Cerebellar cortex (tissue), 1 donor: ENCODE measurements at places on chromosomes 7 and 10.

DNA sequence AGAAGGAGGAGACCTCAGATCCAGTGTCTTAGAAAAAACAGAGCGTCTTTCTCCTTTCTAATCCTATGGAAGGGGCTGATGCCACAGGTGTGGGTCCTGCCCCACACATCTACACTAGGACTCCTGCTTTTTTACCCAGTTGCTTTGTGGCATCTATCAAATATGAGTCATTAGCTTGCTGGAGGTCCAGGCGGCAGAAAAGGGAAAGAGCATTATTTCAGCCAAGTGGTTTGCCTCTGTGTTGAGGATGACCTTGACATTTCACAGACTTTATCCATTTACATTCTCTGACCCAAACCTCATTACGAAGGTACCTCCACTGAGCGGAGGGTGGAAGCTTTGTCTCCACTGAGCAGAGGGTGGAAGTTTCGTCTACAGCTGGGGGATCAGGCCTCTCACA lies 308.4 kb upstream of the KLF6 start:
- no peak for DNase-seq

- DNase-seq = no peak
Observed at GRCh38 chr10:105188737-105189462, 547.8 kb downstream of the SORCS3 start.

DNA sequence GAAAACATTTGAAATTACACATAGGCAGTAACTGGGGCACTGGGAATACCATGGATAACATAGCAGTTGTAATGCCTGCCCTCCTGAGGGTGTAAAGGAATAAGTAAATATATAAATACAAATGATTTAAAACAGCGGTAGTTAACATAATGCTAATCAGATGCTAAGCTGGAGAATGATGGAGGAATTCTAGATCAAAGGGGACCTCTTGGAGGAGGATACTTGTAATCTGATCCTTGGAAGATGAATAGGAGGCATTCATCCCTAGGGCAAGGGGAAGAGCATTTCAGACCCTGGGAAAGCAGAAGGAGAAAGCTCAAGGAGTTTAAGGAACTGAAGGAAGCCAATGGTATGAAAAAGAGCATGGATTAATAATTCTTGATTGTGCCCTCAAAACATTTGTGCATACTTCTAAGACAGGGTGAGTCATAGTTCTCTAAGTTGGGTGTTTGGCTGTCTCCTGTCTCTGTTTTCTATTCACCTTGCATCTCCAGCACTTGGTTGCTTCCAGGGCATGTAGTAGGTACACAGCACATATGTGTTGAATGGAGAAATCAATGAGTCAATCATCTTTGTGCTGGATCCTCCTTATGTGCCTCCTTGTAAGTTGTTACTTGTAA lies 54.8 kb upstream of the PLPP4 start:
- DNase-seq = no peak

GRCh38 chr10:85611746-85612377 lies 754.7 kb downstream of the GRID1 start:
- no peak for DNase-seq

GRCh38 chr7:42720991-42721796 lies 190.7 kb downstream of the C7orf25 start:
- DNase-seq = no peak

GRCh38 chr7:143229054-143229790 lies 7.4 kb downstream of the TAS2R40 start:
- DNase-seq = no peak

DNA sequence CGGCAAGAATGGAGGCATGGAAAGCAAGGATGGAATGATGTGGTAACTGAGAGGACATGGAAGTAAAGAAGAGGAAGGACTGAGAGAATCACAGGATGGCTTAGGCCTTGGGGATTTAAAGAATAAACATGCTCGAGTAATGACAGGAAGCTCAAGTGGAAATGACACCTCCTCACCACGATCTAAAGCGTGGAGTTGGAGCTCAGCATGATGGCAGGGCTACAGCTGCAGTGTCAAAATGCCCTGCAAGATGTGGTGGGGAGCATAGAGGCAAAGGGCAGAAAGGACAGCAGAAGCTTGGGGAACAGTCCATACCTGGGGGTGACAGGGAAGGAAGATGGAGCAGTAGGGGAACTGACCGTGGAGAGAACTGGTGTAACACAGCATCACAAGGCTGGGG lies 229.5 kb upstream of the PLXNA4 start:
- DNase-seq = no peak

DNA sequence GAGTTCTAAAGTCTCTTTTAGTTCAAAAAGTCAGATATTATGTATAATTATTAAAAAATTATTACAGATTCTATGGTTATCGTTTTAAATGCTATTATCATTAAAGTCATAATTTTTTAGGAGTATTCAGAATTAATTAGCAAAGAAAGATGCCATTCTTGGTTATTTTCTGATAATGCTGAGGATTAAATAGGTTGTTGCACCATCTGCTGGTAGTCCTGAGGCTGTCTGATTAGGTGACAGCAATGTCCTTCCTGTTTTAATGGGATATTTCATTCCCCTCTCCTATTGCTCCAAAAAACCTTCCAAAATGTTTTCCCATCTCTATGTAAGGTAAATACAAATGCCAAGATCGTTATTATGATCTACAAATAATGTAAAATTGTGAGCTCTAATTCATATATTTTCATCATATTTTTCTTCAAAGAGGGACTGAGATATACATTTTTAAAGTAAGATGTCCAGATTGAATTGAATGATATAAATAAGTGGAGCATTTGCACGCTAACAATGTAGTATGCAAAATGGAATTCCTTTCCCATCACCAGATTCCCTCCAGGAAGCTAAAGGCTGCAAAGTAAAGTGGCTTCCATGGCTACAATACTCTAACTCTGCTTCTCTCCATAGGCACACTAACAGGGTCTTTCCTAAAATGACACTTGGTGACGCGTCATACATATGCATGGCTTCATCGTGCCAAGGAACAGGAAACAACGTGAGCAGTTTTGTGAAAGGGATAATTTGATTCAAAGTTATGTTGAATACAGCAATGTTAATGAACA lies 58.8 kb upstream of the AKR1E2 start:
- DNase-seq = peak; percentile 35

DNA sequence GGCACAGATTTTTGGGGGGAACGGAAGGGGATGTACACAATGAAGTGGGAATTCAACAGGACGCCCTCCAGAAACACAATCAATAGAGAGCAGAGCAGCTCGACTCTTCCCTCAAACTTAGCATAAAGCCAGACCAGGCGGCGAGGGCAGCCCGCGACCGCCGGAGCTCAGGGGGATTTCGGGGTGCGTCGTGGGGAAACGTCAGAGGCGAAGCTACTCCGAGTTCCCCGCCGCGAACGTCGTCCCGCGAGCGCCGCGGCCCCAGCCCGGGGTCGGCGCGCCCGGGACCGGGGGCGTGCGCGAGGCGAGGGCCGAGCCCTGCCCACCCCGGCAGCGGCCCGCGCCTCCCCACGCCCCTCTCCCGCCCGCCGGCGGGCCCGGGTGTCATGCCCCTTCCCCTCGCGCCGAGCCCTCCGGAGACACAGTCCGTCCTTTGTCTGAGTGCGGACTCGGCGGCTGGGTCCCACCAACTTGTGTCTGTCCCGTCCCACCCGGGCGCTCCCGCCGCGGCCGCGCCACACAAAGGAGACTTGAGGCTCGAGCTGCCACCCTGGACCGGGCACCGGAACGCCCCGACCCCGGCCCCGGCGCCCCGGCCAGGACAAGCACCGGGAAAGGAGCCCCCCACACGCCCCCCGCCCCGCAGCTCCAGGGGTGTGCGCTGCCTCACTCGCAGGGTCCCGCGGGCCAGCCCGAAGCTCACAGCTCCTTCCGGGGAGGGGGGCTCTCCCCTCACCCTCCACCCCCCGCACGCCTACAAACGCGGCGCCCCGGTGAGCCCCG lies 634 bp downstream of the EZH2 start:
- DNase-seq = peak; percentile 9

GRCh38 chr7:118039963-118040489 lies 143.9 kb upstream of the LSM8 start:
- DNase-seq = no peak

GRCh38 chr7:116525298-116525912 lies 569 bp downstream of the CAV1 start:
- DNase-seq = no peak

DNA sequence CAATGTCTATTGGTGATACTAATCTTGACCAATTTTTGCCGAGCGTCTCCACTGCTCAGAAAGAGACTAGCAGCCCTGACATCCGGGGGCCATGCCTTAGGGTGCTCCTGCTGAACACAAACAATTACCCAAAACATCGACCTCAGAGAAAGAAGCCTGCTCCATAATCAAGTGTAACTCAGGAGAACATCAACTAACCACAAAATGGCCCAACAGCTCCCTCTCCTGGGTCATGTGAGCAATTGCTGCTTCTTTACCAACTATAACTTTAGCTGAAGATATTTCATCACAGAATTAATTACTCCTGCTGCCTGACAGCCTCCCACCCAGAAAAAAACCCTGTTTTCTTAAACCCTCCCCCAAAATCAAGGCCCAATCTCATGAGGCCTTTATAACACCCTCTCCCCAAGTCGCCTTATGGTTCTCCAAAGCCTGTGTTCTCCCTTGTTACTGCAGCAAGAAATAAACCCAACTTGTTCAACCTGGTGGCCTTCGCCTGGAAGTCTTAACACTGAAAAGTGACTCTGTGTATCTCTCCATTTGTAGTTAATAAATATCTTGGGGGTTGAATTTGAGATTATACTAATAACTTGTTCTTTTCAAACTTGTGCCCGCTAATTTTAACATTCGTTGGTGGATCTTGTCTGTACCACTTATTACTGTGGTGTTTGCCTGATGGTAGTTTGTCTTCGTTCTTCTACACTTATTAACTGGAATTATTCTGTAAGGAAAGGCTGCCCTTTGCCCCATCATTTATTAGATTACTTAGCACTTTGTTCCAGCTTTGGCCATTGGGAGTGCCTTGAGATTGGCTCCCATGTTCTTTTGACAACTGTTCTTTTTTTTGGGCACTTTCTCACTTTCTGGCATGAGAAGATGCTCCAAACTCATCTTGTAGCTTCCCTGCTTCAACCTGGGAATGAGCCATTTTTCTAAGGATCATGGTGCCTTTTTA lies 21.2 kb upstream of the RAMP3 start:
- peak; percentile 89 for DNase-seq

DNA sequence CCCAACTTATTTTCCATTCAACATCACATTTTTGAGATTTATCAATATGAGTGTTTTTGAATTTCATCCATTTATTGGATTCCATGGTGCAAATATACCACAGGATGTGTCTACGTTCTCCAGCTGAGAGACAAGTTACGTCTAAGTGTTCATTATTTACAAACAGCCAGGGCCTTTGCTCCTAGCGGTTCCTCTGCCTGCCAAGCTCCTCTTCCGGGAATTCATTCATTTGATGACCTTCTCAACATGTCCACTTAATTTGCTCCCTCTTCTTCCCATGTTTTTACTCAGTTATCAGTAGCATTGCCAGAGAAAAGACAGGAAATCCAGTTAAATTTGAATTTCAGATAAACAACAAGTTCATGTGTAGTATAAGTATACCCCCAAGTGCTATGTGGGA lies 321.7 kb downstream of the PRPF18 start:
- no peak for DNase-seq

GRCh38 chr10:34341473-34341872 lies 473.6 kb downstream of the PARD3 start:
- no peak for DNase-seq

DNA sequence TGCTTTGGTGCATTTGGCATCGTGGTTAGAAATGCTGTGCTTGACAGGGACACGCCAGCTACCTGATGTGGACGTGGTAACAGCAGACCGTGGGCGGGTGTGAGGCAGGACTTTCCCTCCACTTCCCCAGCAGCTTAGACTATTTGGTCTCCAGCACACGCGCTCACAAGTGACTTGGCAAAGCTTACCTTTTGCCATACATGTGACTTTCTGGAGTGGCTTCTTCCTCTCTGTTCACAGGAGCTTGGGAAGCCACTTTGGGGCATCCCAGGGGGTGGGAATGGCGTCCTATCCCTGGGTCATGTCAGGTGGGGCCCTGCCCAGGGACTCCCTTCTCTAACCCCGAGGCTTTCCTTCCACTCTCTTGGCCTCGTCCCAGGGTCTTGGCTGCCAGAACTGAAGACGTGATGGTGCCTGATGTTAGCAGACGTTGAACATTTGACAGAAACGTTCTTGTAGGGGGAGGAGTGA lies 228.7 kb upstream of the KLF6 start:
- DNase-seq = no peak

GRCh38 chr10:69414036-69415018 lies 2.4 kb downstream of the TACR2 start:
- no peak for DNase-seq

GRCh38 chr10:132310701-132311337 lies 3.1 kb upstream of the STK32C start:
- DNase-seq = no peak

- no peak for DNase-seq
Observed at GRCh38 chr7:44461387-44461786, 29.1 kb downstream of the NUDCD3 start.

GRCh38 chr10:58698777-58699356 lies 186.2 kb downstream of the BICC1 start:
- no peak for DNase-seq

DNA sequence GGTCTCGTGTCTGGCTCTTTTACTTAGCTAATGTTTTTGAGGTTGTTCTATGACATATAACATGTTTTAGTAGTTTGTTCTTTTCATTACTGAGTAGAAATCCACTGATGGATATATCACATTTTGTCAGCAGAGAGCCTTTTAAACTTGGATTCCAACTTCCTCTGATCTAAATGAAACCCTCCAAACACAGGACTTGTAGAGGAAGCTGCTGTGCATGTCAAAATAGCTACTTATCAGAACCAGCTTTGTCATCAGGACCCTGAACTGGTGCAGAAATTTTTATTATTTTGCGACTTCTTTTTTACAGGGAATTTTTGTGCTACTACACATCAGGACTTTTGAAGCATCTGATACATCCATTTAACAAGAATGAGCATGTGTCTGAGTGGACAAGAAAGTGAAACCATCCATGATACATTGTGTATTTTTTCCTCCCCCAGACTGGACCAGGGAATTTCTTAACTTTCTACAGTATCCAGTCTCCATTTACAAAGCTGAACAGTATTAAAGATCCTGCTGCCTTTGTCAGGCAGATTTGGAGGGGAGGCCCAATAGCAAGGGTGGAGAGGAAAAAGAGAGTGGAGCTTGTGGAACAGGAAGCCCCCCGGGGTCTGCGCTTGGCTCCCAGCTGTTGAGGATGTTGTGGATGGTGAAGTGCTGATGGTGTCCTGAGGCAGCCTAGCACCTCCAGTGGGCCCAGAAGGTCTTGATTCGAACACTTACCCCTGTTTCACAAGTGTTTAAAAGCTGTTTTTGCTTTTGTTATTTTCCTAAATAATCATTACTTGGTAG lies 29.3 kb upstream of the MTPAP start:
- DNase-seq = no peak

DNA sequence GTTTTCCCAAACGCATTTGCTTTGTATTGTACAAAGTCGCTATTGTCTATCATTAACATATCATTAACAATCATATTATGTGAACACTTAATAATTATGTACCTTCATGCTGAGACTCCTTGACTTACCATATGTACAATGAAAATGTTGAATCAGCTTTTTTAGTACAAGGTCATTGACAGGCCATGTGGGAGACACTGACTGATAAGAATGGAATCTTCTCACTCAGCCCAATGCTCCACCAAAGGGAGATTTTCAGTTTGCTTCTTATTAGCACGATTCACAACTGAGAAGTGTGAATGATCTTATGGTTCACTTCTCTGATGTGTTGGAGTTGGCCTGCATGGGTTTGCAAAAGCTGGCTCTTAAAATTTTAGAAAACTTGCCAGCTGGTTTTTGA lies 253.5 kb upstream of the TEX47 start:
- no peak for DNase-seq

- no peak for DNase-seq
Observed at GRCh38 chr10:100615241-100615640, 79.5 kb downstream of the HIF1AN start.
